ENCODE measurements at places on chromosomes 11 and 22. TPM values are rescaled to one million over a fixed set of nuclear protein-coding genes. Genes with fewer than 3 reads are reported as not detected.

- DNase-seq = no peak
Measured at GRCh38 chr11:43833657-43834073, 47.0 kb upstream of the ALKBH3 start.

Gene GLYAT
- total RNA-seq = not detected

DNA sequence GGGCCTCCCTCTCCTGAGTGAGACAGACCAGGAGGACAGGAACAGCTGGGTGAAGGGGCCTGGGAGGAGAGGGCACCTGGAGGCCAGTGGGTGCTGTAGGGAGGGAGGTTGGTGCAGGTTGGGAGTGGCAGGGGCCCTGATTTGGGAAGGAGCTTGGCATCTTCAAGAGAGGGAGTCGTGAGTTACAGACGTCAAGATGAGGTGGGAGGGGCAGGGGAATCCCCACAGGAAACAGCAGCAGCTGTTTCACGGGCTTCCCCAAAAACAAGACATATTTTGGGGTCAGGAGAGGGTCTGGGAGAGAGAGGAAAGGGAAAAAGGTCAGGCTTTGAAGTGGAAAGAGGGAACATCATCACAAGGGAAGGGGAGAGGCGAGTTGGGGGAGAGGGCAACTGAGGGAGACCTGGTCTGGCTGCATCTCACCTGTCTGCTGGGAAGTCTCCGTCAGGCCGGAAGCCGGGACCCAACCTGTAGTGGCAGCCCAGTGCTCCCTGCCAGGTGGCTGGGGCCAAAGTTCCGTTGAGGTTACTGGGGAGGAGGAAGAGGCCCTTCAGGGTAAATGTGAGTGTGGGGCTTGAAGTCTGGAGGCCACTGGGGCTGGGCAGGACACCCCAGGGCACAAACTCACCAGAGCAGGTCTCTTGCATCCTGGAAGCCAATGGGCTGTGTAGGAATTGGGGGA lies 4.4 kb downstream of the NAALADL1 start:
- peak; percentile 67 for DNase-seq

DNA sequence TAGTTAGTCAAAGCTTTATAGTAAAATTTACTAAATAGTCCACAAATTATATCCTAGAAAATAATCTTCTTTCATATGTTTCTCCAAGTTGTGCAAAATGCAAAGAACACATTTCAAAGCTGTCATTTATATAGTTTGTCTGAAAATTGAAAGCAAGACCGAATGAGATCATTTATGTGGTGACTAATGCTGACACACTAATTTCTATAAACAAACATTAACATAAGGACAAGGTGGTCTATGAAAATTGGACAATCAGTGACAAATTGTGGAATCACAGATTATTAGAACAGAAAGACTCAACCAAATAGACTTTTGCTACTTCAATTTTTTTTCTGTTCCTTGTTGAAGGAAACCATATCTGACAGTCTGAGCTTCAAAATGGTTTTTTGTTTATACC lies 1056.1 kb downstream of the LRRC4C start:
- no peak for DNase-seq

DNA sequence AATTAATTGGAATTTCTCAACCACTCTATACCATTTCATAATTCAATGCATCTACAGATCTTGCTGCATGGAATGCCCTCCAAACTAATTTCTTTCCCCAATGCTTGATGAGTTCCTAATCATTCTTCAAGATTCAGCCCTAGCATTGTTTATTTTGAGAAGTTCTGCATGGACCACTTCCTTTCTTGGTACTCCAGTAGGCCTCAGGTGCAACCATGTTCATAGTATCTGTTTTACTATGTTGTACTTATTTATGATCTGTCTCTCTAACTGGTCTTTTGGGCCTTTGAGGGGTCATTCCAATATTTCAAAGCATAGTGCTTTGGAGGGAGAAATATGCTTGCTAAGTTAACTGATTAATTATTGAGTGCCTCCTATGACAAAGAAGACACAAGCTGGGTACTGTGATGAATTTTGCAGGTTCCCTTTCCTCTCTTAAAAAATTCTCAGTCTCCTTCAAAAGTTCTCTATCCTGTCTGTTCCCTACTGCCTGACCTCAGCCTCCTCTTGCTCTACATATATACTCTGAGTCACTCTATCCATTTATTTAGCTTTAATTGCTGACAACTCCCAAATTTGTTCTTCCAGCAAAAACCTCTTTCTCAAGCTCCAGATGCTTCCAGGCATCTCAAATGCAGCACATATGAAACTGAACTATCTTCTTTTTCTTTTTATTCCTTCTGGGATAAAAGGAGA lies 9.5 kb downstream of the MRPL17 start:
- DNase-seq = no peak

GRCh38 chr22:24422102-24422665 lies 5.2 kb upstream of the ADORA2A start:
- no peak for DNase-seq

GRCh38 chr11:15981292-15981691 lies 375.1 kb downstream of the SOX6 start:
- no peak for DNase-seq

GRCh38 chr11:3126207-3126865 lies 38.8 kb downstream of the OSBPL5 start:
- DNase-seq = no peak

Gene A4GALT
- total RNA-seq = 6.1 TPM

DNA sequence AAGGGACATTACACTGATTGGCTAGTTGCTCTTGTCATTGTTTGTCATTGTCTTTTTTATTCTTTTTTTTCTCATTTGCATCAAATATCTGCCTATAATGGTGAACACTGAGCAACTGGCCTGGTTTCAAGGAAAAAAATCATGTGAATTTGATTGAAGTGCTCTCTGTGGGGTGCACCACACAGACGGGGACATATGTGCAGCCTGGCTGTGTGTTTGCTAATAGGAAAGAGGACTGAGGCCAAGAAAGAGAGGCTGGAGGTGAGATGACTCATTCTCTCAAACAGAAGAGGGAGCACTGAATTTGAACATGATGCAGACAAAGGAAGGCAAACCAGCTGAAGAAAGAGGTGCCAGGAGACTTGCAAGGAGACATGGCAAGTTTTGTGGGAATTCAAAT lies 684.9 kb upstream of the CCDC90B start:
- no peak for DNase-seq

DNA sequence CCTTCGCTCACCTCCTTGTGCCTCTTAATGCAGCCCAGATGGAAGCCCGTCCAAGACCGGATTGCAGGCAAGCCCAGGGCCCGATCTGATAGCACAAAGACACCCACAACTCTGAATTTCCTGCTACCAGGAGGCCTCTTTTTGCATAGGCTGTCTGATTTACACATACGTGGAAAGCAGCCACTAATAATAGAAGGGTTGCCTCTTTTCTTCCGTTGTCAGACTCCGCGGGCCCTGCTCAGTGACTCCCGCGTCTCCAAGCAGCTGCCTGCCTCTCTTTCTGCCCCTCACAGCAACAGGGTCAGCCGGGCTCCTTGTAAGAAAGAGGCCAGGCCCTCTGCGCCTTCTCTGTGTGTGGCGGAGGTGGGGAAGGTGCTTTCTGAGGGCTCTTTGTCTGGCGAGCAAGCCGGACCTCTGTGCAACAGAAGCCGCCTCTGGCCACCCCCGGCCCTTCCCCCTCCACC lies 26.7 kb downstream of the FLI1 start:
- peak; percentile 52 for DNase-seq

Gene PISD
- total RNA-seq = 57.2 TPM

Gene TENM4
- total RNA-seq = 2.1 TPM

DNA sequence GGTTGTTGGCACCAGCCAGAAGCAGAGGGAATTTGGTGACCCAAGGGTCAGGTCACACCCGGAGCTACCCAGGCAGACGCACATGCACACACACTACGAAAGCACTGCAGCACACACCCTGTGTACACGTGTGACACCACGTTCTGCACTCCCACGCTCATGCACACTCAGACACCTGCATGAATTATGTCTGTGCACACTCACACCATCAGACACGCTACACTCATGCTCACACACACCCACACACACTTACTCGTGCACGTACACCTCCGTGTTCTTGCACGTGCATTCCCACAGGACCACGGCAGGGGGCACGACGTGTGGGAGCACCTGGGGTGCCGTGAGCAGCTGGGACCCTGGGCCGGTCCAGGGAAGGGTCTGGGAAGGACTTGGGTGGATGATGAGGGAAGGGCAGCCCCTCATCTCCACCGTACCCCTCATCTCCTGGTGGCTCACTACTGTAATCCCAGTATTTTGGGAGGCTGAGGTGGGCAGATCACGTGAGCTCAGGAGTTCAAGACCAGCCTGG lies 20.8 kb upstream of the GAL start:
- DNase-seq = no peak

Gene SYT7
- total RNA-seq = not detected

Gene EMID1
- total RNA-seq = not detected

DNA sequence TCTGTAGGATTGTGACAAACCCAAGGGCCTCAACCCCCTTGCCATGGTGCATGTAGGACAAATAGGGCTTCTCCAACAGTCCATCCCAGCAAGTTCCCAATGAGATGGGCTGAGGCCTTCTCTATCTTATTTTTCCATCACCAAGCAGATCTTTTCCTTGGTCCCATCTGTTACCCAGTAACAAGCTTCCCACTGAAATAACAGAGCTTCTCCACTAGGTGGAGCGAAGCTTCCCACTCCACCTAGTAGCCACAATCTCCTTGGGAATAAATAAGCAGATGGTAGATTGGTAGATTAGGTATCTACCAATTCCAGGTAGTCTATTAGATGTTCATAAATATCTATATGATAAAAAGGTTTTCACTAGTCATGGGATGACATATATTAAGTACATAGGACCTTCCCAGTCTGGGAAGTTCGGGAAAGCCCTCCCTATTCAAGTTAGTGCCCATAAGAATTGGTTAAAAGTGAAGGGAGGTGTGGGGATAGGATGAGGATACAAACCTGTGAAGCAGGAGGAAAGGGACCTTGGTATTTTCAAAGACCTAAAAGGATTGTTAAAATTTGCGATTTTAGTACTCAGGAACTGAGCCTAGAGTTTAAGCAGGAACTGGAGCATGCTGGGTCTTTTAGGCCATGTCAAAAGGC lies 5.9 kb upstream of the OR52L1 start:
- DNase-seq = no peak

Gene CHCHD10
- 54.0 TPM for total RNA-seq

DNA sequence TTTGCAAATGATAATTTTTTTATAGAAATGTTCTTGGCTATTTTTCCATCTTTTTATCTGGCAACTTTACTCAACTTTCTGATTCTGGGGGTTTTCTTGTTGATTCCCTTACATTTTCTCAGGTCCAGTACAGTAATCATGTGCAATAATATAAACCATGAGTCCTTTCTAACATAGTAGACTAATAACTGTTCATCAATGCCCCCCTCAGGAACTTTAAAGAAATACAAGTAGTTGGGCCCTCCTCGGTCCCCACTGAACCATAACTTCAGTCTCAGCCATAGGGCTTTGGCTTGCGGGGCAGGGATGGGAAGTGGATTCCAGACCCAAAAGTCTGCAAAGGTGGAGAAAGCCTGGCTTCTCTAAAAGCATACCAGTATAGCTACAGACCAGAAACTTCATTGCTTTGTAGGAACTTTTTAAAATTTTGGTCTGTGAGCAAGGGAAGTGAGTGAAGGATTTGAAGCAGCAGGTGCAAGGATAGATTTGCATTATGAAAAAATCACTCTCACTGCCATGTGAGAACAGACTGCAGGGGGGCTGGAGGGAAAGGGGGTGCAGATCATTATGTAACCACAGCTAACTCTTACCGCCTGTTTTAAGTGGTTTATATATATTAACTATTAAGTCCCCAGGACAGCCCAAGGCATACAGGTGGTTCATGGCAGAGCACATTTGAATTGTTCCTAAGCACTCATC lies 10.4 kb upstream of the TUB start:
- peak; percentile 29 for DNase-seq

GRCh38 chr11:115561116-115561515 lies 56.9 kb upstream of the CADM1 start:
- no peak for DNase-seq

DNA sequence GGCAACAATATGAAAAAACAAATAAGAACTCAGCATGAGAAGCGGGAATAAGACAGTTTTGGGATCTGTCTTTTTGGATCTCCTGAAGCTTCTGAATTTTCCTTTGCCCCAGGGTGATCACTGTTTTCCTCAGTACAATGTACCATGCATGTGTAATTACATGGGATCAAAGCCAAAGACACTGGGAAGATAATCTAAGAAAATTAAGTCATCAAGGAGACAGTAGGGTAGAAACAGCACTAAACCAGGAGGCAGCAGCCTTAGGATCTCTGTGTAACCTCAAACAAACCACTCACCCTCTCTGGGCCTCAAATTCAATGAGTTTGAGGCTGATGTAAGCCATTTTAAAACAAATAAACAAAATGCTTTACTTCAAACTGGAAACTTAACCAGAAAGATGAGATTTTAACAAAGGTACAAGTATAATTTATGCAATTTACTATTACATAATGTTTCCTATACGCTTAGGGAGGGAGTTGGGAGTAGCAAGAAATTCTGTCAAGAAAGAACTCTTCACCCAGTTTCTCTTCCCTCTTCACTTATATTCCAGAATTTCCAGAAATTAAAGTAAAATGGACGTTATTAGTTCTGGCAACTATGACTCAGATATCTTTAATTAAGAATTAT lies 77.0 kb downstream of the RAB30 start:
- DNase-seq = no peak
